ENCODE measurements at places on chromosomes 4 and X.

GRCh38 chr4:16516796-16517439 is 290.6 kb upstream of the TAPT1 start:
- DNase-seq, result peak; percentile 68

GRCh38 chr4:61485056-61485455 is 284.9 kb downstream of the ADGRL3 start:
- DNase-seq, result no peak

DNA sequence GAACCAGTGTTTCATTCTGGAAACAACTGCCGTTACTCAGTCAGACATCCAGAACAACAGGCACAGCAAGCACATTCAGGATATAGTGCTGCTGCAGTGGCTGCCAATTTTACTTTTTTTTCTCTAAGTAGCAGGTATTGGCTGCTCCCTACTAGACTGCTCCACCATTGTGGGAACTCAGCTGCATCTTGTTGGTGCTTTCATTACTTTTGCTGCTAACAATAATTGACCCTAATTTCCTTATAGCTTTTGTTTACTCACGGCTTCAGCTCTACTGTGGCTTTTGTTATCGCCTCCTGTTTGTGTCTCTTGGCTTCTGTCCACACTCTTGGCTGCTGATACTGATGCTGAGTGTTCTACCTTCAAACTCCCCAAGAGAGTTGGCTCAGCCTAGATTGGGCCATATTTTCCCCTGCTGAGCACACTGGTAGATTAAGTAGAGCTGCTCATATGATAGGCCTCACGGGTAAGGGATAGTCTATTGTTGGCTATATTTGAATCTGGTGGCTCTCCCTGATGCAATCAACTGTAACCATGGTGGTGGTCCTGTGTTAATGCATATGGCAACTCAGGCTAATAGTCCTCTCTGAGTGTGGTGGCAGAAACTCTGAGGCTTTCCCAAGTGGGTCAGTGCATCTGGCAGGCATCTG is 44.5 kb upstream of the IL2 start:
- DNase-seq, result no peak

- DNase-seq, result no peak
Measured at GRCh38 chr4:43343298-43343697, 450.8 kb downstream of the GRXCR1 start.

DNA sequence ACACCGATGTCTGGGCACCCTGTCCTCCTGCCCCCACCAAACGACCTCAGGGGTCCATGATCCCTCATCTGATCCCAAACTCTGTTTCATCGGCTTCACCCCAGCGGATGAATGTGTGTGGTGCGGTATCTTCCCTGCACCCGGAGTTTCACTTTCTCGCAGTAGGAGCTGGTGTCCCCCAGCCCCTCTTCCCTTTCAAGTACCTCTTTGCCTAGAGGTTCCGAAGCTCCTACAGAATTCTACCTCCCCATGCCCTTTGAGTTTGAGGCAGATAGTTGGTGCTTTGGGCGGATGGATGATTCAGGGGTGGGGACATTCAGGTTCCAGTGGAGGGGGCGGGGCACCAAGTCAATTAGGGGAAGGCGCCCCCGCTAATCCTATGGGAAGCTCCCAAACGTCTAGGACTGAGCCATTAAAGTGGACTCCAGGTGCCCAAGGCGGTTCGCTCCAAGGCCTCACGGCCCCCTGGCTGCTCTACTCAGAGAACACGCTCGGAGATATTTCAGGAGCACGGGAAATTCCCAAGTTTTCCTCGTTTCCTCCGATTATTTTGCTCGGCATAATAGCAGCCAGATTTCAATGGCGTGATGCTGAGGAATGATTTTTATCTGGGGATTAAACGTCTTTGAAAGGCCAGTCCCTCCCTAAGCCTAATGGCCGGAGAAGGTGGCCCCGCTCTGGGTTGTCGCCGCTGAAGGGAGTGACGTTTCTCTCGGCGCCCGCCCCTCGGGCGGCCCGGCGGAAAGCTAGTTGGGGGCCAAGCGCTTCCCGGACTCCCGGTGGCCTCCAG is 1.3 kb downstream of the MSX1 start:
- DNase-seq, result peak; percentile 85

All from AG08395 (cell line).